WTC11 (cell line): ENCODE measurements at places on chromosomes 3 and 15.

- peak; percentile 60 for DNase-seq
Measured at GRCh38 chr15:48963524-48964113, at the start of gene SHC4. Gene SHC4, minus strand, starts transcription at chr15:48963919. Its CDS starts 904 bp downstream, at chr15:48963015.

DNA sequence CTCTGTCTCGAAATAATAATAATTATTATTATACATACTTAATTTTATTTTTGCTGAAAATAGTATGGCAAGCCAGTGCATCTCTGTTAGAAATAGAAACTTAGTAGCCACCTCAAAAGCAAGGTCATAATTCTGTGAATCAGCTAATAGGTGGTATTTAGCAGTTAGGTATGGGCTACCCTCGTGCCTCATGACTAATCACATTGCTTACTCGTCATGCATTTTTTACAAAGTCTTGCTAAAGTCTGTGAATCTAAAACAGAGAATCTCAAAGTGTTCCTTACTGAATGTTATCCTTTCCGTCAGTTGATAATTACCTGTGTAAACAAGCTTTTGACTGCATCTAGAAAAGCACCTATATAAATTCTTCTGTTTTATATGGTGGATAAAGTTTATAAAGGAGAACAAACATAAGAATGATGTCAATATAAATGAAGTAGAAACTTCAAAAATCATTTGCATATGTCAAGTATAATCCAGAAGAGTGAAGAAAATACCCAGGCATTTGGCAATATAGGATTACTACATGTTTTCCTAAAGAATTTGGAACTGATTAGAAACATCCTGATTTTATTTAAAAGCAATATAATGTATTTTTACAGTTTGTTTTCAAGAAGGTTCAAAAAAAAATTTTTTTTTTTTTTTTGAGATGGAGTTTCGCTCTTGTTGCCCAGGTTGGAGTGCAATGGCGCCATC lies 6.2 kb downstream of the PPARG start:
- no peak for DNase-seq

- no peak for DNase-seq
Measured at GRCh38 chr15:76565366-76565765, 228.8 kb downstream of the ISL2 start.

- no peak for DNase-seq
Measured at GRCh38 chr3:114929971-114930732, 216.9 kb downstream of the ZBTB20 start.

GRCh38 chr15:63703641-63704240 lies 106.6 kb downstream of the FBXL22 start:
- DNase-seq = no peak

- DNase-seq = no peak
Measured at GRCh38 chr3:119562307-119562961, 3.0 kb upstream of the CD80 start.

- DNase-seq = no peak
Measured at GRCh38 chr3:45092132-45093031, 53.8 kb downstream of the CDCP1 start.

- no peak for DNase-seq
Measured at GRCh38 chr3:97823046-97824004, 1.5 kb downstream of the CRYBG3 start.

DNA sequence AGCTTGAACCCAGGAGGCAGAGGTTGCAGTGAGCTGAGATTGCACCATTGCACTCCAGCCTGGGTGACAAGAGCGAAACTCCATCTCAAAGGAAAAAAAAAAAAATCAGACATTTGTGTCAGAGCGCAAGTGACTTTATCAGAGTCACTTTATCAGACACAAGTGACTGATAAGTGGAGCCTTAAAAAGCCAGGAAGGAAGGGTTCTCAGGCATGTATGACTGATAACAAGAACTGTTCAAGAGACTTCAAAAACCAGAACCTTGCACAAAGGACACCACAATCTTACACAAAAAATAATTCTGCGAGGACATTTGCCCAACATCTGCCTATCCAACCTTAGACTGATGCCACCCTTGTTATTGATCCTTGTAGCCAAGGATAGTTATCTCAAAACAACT lies 13.3 kb upstream of the CFAP44 start:
- DNase-seq = no peak

DNA sequence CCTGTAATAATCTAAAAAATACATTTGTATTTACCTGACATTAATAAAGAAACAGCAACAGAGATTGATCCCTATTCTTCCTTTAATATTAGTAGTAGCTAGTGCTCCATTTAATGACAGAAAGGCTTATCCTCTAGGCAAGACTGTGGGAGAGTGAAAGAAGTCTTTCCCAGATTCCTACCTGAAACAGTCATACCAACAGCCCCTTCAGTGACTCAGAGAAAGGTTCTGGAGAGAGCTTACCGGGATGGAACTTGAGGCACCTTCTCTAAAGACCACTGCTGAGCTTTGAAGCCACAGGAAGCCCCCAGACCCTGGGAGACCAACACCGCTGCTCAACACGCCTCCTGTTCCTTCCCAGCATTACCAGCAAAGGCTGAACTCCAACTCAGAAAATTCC lies 66.9 kb upstream of the FGF12 start:
- DNase-seq = no peak

GRCh38 chr3:80238152-80238551 lies 470.4 kb upstream of the ROBO1 start:
- DNase-seq = no peak

DNA sequence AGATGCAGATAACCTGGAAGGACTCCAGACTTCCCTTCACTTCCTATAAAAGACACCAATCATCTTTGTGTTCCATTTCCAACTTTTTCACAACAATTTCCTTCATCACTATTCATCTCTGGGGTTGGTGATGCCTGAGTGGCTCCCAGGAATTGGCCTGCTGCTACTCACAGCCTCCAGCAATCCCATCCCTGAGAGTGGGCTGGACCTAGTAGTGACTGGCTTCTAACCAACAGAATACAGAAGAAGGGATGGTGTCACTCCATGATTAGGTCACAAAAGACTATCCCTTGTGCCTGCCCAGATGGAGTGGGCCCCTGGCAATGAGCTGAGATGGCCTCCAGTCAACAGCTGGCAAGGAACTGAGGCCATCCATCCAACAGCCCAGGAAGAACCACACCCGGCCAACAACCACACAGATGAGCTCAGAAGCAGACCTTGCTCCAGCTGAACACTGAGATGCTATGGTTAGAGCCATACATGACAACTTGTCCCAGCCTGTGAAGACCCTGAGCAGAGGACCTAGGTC lies 20.9 kb downstream of the OCA2 start:
- no peak for DNase-seq

GRCh38 chr15:25663515-25663914 lies 199.6 kb downstream of the ATP10A start:
- DNase-seq = no peak
